ENCODE measurements at places on chromosomes 12 and 14. TPM values are rescaled to one million over a fixed set of nuclear protein-coding genes. Genes with fewer than 3 reads are reported as not detected.

DNA sequence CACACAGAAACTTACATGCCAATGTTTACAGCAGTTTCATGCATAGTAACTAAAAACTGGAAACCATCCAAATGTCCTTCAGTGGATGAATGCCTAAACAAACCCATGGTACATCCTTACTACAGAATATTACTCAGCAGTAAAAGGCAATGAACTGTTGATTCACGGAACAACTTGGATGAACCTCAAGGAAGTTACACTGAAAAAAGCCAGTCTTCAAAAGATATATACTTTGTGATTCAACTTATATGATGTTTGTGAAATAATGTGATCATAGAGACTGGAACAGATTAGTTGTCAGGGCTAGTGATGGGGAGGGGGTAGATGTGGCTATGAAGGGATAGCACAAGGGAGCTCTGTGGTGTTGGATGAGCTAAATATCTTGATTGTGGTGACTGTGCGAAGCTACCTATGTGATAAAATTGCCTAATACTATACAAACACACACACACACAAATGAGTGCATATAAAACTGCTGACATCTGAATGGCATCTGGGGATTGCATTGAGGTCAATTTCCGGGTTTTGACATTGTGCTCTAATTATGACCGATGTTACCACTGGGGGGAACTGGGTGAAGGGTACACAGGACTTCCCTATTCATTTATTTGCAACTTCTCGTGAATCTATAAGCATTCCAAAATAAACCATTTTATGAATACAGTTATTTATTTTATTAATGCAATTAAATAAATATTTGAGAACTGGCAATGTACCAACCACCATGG, 94.3 kb downstream of the RIN3 start:
- no peak for DNase-seq

DNA sequence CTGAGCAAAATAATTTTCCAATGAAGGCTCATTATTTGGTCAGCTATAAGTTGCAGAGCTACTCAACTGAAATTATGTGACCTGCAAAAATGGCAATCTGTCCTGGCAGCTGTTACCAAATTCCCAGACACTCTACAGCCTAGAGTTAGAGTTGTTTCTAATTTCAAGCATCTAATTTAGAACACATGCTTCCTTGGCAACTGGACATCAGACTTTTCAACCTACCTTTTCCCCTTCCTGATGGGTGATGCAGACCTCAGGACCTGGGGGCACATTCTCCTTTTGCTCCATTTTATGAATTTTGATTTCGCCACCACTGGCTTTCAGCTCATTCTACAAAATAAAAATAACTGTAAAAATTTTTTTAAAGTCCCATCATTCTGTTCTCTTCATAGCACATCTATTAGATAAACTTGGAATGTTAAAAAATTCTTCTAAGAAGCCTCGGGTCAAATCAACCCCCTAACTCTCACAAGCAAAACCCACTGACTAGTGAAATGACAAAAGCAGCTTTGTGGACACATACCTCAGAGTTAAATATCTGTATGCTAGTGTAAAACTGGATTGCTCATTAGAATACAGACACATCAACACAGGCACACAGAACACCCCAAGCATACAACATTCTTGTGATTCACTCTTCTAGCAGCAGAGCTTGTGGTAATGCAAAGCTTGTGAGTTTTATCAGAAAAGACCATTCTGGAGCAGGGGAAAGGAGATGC, 33.5 kb upstream of the CERS5 start:
- no peak for DNase-seq

DNA sequence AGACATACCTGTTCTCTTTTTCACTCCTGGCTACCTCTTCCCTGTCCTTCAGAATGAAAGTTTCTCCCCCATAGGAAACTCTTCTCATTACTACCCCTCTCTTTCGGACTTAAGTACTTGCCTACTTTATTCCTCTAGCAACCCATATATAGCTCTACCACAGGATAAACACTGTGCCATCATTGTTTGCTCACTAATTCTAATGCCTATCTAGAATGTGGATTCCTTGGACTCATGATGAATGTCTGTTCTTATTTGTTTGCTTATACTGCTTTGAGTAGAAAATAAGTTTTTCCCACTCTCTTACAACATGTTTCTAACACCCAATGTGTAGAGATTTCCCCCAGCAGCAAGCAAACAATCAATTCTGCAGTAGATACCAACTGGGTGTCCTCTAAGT, 1094.9 kb downstream of the SLC6A15 start:
- DNase-seq = no peak

DNA sequence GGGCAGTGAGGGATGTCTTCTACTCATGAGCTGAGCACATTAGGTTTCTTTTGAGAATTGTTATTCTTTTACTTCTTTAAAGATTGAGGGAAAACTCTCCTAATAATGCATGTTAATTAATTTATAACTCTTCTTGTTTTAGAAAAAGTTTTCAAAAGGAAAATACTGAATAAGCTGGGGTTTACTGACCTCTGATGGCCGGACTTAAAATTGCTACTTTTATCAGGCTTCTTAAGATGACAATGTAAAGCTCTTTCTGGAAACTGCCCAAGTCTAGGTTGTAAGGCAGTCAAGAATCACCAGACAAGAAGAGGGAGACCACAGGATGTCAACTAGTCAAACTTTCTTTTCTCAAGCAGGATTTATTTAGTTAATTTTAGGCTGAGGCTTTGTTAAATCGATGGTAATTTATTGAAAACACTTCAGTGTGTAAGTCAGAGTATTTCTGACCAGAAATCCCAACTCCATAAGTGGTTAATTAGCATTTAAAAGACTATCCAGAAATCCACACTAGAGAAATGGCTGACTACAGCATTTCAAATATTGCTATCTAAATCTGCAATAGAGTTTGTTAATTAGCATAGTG, 82.1 kb downstream of the AVPR1A start:
- DNase-seq = no peak

- DNase-seq = no peak
Measured at GRCh38 chr12:17992002-17992656, 97.9 kb downstream of the RERGL start.

- DNase-seq = no peak
Measured at GRCh38 chr12:64528616-64529015, 76.7 kb downstream of the TBK1 start.

GRCh38 chr14:30185832-30186231, 258.2 kb upstream of the PRKD1 start:
- no peak for DNase-seq

GRCh38 chr12:18383203-18383602, 121.9 kb downstream of the PIK3C2G start:
- DNase-seq = no peak

- DNase-seq = peak; percentile 47
Measured at GRCh38 chr14:103550451-103551337, 11.8 kb downstream of the BAG5 start.

GRCh38 chr12:12017135-12017581, 53.6 kb upstream of the BCL2L14 start:
- DNase-seq = no peak

- DNase-seq = no peak
Measured at GRCh38 chr12:67681941-67682620, 33.5 kb downstream of the DYRK2 start.

DNA sequence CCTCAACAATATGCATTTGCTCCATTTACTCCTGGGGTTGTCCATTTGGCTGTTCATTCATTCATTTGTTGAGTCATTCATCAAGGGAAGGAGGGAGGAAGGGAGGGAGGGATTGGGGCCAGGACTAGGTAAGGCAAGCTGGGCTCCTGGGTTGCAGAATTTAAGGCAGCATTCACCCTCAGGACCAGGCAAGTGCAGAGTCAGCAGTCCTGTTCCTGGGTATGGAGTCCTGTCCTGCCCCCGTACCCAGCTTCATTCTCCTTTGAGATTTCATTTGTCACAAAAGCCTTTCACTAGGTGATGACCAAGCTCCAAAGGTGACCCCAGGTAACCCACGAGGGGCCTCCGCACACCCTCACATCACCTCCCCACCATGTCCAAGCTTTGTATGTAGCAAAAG, 178.1 kb downstream of the CHST11 start:
- DNase-seq = no peak

DNA sequence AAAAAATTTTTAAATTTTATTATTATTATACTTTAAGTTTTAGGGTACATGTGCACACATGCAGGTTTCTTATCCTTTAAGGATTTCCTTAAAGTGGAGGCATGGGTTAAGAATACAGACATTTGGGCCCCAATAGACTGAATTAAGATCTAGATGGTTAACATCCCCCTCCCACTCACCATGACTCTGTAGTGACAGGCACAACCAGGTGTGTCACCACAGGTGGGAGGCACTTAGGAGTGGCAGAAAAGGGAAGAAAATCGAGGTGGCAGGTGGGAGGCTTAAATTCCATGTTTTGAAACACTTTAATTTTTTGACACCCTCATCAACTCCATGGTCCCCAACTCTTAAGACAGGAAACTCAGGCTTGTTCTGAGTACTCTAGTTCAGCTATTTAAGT, 37.6 kb upstream of the GRIP1 start:
- no peak for DNase-seq

The KRT73 gene
- total RNA-seq = not detected

The TTC6 gene
- 9.2 TPM for total RNA-seq
